Stimulated activated CD8-positive, alpha-beta memory T cell treated with anti-CD3 and anti-CD28 coated beads, Interleukin-7, amount 100 ng/mL, for 4 hours (primary cell): ENCODE measurements at places on chromosomes 7 and 10.

DNA sequence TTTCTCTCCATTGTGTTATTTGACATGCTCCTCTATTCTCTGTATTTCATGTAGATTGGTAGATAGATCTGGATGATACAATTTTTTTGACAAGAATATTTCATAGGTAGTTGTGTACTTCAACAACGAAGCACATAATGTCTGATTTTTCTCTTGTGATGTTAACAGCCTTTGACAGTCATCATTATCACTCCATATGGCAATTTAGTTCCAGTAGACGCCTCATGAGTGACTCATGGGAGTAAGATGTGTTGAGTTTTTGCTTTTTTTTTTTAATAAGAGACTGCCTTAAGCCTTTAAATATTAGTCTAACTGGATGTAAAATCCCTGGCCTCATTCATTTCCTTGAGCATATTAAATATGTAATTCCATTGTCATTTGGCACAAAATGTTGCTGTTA is 123.5 kb upstream of the ZNF32 start:
- no peak for DNase-seq

DNA sequence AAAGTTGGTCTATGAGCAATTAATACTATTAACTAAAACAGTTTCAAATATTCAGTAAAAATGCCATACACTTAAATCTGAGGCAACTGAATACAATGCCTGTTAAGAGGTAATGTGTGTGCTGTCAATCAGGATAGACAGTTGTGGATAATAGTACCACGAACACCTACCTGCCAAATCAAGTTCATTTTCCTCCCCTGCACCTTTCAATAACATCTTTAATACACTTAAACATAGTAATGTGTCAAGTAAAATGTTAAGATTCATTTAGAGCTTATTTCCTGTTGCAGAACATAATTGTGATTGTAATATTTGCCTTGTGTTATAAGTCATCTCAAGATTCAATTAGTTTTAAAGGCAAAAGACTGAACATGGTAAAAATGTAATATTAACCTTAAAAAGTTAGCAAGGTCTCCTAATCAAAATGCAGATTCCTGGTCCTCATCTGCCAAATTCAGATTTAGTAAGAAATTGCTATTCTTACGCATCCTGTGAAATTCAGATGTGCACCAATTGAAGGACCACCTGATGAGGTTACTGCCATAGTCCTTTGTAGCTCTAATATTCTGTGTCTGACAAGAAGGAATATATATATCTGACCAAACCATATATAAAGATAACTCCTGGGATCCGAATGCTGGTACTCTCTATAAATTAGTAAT is 37.1 kb downstream of the COL1A2 start:
- no peak for DNase-seq

DNA sequence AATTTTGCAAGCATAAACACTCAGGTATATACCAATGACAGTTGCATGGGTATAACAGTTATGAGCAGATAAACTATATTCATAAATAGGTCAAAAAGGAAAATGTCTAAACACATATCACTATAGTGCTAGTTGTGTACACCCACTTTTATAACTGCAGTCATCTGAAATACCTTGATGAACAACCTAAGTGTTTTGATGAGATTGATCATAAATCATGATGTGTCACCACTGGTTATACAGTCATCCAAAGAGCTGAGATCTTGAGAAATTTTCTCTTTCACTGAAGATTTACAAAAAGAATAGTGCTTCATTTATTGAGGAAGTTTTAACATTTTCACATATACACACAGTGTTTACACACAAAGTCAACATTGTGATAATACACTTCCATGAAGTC is 78.6 kb upstream of the SLC25A13 start:
- no peak for DNase-seq

DNA sequence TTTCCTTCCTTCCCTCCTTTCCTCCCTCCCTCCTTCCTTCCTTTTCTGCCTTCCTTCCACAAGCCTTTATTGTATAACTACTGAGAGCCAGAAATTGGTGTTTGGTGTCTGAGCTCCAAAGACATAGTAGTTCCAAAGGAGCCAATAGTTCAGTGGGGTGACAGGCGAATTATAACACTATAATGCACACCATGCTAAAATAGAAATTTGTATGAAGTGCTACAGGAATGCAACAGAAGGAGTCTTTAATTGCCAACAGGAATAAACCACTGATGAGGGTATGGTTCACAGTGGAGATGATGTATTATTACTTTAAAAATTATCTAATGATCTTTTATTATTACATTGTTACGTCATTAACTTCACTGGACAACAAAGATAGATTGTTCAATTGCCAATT is 158.8 kb upstream of the SP8 start:
- DNase-seq = no peak

GRCh38 chr10:89853781-89854191 is 152.4 kb downstream of the KIF20B start:
- no peak for DNase-seq

GRCh38 chr10:28677888-28678686 is 766 bp downstream of the BAMBI start:
- DNase-seq = no peak

DNA sequence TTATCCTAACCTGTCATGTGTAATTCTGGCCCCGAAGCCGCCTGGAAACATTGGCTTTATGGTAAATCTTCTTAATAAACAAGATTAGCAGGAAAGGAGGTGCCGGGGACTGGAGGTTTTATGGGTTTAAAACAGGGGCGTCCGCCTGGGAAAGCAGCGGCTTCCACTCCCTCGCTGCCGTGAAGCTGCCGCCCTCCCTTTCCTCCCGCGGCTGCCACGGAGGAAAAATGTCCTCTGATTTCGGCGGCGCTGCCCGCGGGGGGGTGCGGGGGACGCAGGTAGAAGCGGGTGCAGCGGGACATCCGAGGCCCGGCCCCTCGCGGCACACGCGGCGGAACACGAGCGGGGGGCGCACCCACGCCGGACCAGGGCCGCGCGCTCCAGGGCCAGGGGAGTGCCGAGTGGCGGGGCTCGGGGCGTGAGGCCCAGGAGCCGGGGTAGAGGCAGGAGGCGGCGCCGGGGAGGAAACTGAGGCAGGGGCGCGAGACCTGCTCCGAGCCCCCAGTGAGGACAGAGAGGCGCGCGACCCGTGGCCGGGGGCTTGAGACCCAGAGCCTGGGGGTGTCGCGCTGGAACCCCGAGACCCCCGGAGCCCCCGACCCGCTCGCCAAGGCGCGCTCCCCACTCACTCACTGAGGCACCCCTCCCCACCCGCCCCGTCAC is 993 bp downstream of the PTPRN2 start:
- DNase-seq = no peak

DNA sequence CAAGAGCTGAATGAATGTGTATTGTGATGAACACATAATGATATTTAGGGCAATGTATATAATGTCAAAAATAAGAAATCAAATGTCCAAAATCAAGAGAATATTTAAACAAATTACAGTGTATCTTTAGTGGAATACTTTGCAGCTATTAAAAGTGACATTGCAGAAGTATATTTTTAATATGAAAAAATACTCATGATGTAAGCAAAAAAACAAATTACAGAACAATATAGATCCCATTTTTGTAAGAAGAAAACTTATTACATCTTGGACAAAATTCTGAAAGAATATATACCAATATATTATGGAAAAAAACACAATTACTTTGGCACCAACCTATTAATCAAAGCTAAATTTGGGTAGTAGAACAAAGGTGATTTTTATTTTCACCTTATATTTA is 308.2 kb upstream of the NEBL start:
- no peak for DNase-seq

DNA sequence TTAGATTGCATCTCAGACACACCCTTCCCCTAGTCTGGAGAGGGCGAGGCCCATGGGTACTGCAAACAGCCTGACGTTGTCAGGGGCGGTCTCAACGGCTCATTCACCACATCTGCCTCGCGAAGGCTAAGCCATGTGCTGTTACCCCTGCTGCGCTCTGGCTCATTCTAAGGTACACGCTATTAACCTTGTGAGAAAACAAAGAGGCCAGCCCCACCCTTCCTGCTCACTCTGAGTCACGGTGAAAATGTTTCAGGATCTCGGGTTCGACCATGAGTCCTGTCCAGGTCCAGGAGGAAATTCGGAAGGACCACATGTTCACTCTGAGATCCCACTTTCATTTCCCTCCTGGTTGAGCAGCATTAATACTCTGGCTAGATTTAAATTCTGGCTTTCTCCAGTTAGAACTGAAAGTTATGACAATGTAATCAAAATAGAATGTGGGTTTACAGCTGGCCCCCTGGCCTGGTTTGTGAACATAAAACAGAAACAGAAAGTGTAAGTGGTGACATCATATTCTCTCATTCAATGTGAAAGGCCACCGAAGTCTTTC is 55.2 kb downstream of the EGFR start:
- DNase-seq = no peak

GRCh38 chr7:36135700-36136099 is 17.4 kb upstream of the EEPD1 start:
- DNase-seq = no peak

- DNase-seq = no peak
These were observed 88.0 kb downstream of the GPR26 start for GRCh38 chr10:123754123-123754522.

DNA sequence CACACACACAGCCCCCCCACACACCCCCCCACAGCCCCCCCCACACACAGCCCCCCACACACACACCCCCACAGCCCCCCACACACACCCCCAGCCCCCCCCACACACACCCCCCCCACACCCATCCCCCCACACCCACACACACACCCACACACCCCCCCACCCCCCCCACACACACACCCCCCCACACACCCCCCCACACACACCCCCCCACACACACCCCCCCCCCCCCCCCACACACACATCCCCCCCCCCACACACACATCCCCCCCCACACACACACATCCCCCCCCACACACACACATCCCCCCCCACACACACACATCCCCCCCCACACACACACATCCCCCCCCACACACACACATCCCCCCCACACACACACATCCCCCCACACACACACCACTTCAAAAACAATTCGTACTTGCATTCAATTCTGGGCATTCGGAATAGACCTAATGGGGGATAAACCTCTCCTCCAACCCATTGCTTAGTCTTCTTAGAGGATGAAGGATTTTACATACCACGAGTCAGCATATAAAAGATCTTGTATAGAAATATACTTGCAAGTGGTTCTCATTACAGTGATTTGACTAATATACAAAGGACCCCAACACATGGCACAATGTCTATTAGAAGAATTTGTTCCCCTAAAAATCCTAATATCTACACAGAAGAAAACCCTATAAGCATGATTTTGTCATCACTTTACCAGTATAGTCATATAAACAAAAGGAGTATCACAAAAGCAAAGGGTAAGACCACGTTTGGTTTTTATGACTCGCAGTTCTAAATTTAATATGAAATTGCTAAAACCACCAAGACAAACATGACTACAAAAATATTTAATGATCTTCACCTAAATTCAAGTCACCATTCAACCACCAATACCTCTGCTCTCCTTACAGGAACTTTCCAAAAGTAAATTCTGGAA is 80.9 kb downstream of the DIP2C start:
- no peak for DNase-seq

DNA sequence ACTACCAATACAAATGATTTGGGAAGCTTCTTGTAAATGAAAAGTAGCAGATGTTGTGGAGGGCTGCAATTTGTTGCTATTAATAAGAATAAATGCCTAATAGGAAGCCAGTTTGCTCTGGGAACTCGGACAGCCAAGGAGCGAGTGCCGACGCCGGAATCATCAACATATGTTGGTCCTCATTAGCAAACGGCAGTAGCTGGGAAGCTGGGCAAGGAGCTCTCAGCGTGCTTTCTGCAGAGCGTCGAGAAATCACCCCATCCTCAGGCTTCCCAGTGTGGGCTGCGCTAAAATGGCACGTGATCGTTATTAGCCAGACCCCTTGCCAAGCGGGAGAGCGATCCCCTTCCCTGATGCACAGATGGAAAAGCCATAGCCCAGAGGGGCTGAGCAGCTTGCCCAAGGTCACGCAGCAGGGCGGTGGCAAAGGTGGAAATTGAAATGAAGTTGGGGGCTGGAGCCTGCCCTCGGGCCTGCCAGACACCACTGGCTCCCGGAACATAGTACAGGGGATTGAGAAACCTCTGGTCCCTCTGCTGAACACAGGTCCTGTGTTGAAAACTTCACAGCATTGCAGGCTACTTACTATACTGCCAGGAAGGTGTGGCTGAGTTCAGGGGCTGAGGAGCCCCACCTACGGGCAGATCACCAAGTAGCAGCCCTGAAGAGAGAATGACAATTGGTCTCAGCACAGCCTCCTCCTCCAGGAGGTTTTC is 326.9 kb downstream of the PLXNA4 start:
- no peak for DNase-seq

DNA sequence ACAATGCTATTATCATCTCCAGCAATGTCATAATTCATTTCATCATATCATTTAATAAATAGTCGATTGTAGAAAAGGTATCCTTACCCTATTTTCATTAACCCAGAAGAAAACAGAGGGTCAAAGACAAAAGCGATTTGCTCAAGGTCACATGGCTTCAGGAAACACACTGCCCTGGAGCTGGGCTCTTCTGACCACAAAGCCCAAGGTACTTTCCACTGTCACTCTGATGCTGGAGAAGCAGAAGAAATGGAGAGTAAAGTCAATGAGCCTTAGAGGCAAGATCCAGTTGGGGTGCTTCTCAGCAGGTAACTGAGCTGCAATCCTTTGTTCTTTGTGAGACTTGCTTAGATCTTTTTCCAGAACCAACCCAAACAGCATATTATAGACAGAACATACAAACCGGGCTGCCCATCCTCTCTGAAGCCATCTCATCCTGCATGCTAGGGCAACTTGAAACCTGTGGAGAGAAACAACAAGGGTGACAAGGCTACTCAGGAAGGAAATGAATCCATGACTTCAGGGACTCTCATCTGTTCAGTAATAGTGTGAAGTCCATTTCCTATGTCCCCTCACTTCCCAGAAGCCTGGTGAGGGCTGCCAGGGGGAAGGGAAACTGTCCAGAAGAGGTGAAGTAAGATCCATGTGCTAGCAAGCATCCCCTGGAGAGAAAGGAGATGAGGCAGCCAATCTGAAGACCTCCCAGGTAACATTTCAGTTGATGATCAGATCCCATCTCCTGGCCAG is 148.6 kb upstream of the SVIL start:
- no peak for DNase-seq

GRCh38 chr10:69382382-69383117 is 34.2 kb downstream of the TACR2 start:
- no peak for DNase-seq

DNA sequence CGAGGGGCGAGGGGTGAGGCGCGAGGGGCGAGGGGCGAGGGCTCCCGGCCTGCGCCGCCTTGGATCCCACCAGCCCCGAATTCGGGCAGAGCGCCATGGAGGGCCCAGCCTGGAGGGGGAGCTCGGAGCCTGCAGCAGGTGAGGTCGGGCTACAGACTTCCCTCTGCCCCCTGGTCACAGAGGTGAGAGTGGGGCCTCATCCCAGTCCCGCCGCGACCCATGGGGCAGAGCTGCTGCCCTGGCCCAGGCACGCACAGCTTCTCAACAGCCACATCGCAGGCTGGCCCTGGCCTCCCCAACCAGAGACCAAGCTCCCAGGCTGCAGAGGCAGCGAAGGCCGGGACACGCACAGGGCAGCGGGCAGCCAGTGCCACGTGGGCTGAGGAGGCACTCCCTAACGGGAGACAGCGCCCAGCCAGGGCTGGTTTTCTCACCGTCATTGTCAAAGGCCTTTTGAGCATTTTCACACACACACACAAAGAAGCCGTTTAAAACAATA is 191.8 kb downstream of the PTPRN2 start:
- no peak for DNase-seq

- DNase-seq = no peak
These were observed 764.6 kb downstream of the PHTF2 start for GRCh38 chr7:78563191-78563590.
